Small intestine (tissue), 16 donors: ENCODE measurements at places on chromosomes 5 and 9.
A peak's percentile ranks its signal among the peaks of the same experiment; 100 is the strongest.

DNA sequence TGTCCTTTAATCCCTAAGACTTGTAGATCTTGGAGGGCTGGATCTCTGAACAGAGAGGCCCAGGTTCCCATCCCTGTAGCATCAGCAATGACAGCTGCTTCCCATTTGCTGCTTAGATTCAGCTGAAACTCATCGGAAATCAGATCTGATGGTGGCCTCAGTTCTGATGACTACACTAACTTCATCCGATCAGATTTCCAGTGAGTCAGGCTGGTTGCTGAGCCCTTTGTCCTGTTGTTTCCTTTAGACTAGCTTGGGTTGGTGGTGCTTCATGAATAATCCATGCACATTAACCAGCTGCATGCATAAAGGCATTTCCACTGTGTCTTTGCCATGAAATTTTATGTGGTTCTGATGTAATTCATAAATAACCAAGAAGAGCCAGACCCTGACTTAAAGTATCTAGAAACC lies 195.2 kb upstream of the TUT7 start:
- no peak overlapping the region for H3K4me3 ChIP-seq
- H3K36me3 ChIP-seq: no peaks in the 10 kb centered on the region
- DNase-seq: no peak
- H3K27ac ChIP-seq: no peak overlapping the region
- no peaks in the 10 kb centered on the region for H3K4me1 ChIP-seq

DNA sequence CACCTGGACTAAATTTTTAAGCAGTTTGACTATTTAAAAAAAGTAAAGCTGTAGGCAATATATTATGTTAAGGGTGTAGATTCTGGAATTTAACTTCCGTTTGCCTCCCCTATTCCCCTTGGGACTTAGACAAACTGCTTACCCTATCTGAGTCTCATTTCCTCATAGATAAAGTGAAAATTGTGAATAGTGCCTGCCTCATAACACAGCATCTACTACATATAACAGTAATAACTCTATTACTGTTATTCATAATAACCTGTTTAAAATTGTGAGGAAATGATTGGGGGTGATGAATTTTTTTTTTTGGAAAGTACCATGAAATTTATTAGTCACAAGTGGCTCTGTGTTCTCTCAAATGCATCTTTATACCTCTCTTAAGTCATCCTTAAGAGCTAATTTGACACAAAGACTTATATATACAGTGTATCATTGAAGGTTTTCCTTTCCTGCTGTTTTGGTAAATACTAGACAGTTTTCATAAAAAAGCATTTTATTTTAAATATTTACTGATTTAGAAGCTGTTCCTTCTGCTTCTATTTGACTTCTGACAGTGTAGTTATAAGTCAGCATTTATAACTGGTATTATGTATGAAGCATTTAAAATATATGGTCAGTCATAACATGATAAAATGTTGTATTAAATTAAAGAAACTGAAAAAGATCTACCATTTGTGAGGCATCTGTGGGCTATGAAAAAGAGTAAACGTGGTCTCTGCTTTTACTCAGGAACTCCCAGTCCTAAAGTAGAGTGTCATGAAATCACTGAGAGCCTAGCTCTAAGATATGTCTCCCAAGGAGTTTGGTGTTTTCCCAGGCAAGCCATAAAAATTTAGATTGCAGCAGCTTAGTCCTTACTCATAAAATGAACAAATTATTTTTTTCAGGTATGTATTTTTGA lies 46.4 kb downstream of the MCCC2 start:
- no peaks in the 10 kb centered on the region for H3K27me3 ChIP-seq
- no peak overlapping the region for H3K4me3 ChIP-seq
- no peaks in the 10 kb centered on the region for H3K4me1 ChIP-seq
- DNase-seq: no peak
- peaks cover 16% of the 10 kb centered on the region for H3K36me3 ChIP-seq

DNA sequence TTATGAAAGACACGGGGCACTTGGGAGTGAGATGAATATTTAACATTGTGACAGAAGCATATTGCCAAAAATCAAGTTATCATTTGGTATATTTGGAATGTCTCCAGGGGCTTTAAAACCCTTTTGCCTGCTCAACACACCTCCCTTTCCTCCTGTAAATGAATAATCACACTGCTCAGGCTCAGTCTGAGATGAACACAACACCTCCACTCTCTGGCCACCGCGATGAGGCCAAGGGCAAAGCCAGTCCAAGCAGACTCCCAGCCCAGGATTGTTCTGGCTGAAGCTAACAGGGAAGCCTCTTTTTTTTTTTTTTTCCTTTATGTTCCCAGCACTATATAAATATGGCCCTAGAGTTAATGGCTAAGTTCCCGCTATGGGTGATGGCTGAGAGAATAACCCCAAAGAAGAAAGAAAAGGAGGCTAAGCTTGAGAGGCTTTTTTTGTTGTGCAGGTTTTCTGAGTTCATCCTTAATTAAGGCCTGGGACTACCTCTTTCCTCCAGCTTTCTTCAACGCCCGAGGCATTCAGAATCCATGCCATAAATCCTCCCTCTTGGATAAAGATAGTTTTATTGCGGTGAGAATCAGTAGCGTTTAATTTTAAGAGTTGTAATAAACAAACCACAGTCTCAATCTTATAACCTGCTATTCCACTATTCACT lies 10.5 kb upstream of the ERAP1 start:
- no peak for DNase-seq
- H3K4me3 ChIP-seq: no peak overlapping the region
- H3K4me1 ChIP-seq: peaks cover 7% of the 10 kb centered on the region

DNA sequence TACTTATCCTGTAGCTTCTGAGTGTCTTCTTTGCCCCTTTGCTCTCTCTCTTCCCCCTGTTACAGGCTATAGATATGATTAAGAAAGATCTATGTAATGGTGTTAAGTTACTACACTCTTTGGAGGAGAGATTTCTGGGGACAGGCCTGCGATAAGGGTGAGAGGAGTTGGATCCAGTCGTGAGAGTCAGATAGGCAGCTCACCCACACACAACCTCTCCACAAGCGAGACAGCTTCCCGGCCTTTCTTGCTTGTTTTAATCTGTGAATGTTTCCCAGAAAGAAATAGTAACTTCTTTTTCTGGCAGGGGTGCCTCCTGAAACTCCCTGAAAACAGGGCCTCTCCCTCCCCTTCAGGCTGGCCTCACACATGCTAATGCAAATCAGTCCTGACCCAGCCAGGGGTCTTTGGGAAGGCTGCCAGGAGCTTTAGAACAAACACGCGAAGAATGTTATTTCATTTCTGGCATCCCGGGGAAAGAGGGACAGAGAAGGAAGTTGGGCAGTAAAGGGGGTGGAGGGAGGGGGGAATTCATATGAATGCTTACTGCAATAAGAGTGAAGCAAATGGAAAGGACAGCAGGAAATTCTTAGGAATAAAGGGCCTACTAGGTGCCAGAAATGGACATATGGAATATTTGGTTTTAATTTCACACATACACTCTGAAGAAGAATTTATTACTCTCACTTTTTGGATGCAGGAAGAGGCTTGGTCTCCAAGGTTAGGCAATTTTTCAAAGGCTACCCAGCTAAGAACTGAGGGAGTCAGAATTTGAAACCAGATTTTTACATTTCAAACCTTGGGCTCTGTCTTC lies 215.8 kb upstream of the TRIM32 start:
- H3K27me3 ChIP-seq: no peaks in the 10 kb centered on the region
- H3K4me1 ChIP-seq: no peaks in the 10 kb centered on the region
- peak; percentile 39 for DNase-seq
- H3K36me3 ChIP-seq: no peaks in the 10 kb centered on the region

DNA sequence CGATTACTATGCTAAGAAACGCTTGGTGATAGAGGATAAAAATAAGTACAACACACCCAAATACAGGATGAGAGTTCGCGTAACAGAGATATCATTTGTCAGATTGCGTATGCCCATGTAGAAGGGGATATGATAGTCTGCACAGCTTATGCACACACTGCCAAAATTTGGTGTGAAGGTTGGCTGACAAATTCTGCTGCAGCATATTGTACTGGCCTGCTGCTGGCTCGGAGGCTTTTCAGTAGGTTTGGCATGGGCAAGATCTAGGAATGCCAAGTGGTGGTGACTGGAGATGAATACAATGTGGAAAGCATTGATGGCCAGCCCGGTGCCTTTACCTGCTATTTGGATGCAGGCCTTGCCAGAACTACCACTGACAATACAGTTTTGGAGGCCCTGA lies 208.4 kb downstream of the PDZD2 start:
- no peaks in the 10 kb centered on the region for H3K27me3 ChIP-seq
- no peak overlapping the region for H3K4me3 ChIP-seq
- no peak for DNase-seq
- H3K36me3 ChIP-seq: no peaks in the 10 kb centered on the region

DNA sequence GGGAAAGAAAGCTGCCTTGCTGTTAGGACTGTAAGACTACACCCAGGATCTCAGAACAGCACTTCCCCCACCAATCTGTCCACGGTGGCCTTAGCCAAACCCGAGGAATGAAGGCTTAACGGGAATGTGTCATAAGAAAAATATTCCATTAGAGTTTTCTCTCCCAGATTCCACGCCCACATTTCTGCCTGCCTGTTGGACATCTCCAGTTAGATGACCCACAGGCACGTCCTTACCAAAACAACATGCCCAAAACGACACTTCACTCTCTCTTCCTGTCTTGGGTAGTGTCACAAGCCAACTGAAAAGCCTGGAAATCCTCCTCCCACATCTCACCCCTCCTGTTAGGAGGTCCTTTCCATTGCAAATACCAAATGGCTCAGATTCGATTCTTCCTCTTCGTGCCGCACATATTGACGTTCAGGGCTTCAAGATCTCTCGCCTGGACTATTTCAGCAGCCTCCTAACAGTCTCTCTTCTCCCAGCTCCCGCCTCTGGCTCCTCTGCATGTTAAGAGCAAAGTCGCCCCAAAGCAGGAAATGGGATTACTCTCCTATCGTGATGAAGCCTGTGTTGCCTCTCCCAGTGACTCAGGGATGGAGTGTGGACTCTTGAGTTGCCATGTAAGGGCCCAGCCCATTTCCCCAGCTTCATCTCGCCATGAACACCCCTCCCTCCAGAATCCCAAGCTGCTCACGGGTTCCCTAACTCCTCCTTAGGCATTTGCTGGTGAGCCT lies 159.3 kb downstream of the NR3C1 start:
- no peak for DNase-seq
- no peaks in the 10 kb centered on the region for H3K36me3 ChIP-seq
- no peak overlapping the region for H3K27ac ChIP-seq
- H3K4me1 ChIP-seq: no peaks in the 10 kb centered on the region
- no peaks in the 10 kb centered on the region for H3K27me3 ChIP-seq
- H3K4me3 ChIP-seq: no peak overlapping the region

DNA sequence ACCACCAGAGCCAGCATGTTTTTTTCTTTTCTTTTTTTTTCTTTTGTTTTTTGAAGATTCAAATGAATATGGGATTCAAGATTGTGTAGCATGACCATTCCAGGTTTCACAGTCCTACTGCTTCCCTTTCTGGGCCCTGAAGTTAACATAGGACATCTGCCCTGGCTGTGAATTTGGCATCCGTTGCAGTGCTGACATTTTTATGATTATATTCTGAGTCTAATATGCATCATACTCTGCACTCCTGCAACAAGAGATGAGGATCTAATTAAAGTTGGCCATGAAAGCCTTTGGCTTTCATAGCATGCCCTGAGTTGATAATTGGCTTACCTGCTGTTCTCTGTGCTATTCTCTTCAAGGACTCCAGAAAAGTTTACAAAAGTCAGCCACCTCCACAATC lies 29.8 kb downstream of the C5orf22 start:
- DNase-seq: no peak
- H3K27me3 ChIP-seq: no peaks in the 10 kb centered on the region
- no peak overlapping the region for H3K4me3 ChIP-seq
- no peaks in the 10 kb centered on the region for H3K4me1 ChIP-seq

GRCh38 chr5:15499528-15500324 lies at the start of gene FBXL7:
TSS of gene FBXL7 (plus strand) at chr5:15500180.
- peak within 1 kb of the TSS; percentile 43 for H3K4me3 ChIP-seq
- no peaks in the 10 kb centered on the region for H3K4me1 ChIP-seq
- no peak within 1 kb of the TSS for H3K27ac ChIP-seq

- no peak overlapping the region for H3K27ac ChIP-seq
- H3K4me1 ChIP-seq: no peaks in the 10 kb centered on the region
- H3K27me3 ChIP-seq: peaks cover 11% of the 10 kb centered on the region
- no peak for DNase-seq
These were observed 329.1 kb downstream of the SH3GL2 start for GRCh38 chr9:17907779-17908508.

- H3K27ac ChIP-seq: no peak overlapping the region
- H3K4me3 ChIP-seq: no peak overlapping the region
- H3K4me1 ChIP-seq: no peaks in the 10 kb centered on the region
These were observed 639.2 kb downstream of the NR2F1-AS1 start for GRCh38 chr5:92941806-92942205.

- H3K27ac ChIP-seq: no peak overlapping the region
- DNase-seq: no peak
- no peak overlapping the region for H3K4me3 ChIP-seq
These were observed 144.7 kb downstream of the CFAP90 start for GRCh38 chr5:7706256-7706655.

GRCh38 chr9:69093471-69094103 lies 58.0 kb downstream of the FXN start:
- H3K36me3 ChIP-seq: no peaks in the 10 kb centered on the region
- peaks cover 28% of the 10 kb centered on the region for H3K4me1 ChIP-seq
- DNase-seq: peak; percentile 72
- H3K27ac ChIP-seq: no peak overlapping the region
- H3K4me3 ChIP-seq: no peak overlapping the region
- H3K27me3 ChIP-seq: no peaks in the 10 kb centered on the region

- no peaks in the 10 kb centered on the region for H3K36me3 ChIP-seq
- no peaks in the 10 kb centered on the region for H3K4me1 ChIP-seq
- H3K27me3 ChIP-seq: no peaks in the 10 kb centered on the region
- DNase-seq: no peak
- no peak overlapping the region for H3K4me3 ChIP-seq
These were observed 44.4 kb upstream of the SNX2 start for GRCh38 chr5:122730456-122730855.

DNA sequence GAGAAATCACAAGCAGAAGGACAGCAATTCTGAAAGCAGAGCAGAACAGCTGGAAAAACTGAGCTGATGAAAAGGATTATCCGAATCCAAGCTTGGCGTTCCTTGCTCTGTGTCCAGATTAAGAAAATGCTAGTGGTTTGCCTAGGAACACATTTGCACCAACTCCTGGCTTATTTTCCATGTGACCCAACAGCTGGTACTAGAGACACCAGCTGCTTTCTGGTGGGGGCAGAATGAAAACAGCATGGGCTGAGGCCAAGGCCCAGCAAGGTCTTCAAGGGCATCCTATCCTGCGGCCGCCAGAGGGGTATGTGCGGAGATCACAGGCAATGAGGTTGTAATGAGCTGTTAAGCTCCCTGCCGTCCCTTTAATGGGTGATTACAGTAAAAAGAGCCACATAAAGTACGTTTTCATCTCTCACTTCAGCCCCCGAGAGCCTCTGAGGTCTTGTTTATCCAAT lies 131.5 kb downstream of the DOCK8 start:
- no peaks in the 10 kb centered on the region for H3K4me1 ChIP-seq

- no peak overlapping the region for H3K4me3 ChIP-seq
- H3K36me3 ChIP-seq: no peaks in the 10 kb centered on the region
- no peak overlapping the region for H3K27ac ChIP-seq
- peak; percentile 47 for DNase-seq
- no peaks in the 10 kb centered on the region for H3K4me1 ChIP-seq
These were observed 67.6 kb downstream of the ARHGEF28 start for GRCh38 chr5:73693573-73694061.

- H3K4me1 ChIP-seq: no peaks in the 10 kb centered on the region
- peaks cover 13% of the 10 kb centered on the region for H3K36me3 ChIP-seq
- no peaks in the 10 kb centered on the region for H3K27me3 ChIP-seq
- no peak for DNase-seq
- H3K4me3 ChIP-seq: no peak overlapping the region
These were observed 41.2 kb downstream of the LRRTM2 start for GRCh38 chr5:138833726-138834480.
